ENCODE measurements at places on chromosomes 11 and 22.

- DNase-seq = peak; percentile 81
Observed at GRCh38 chr11:250740-251299, 14.0 kb downstream of the PSMD13 start.

DNA sequence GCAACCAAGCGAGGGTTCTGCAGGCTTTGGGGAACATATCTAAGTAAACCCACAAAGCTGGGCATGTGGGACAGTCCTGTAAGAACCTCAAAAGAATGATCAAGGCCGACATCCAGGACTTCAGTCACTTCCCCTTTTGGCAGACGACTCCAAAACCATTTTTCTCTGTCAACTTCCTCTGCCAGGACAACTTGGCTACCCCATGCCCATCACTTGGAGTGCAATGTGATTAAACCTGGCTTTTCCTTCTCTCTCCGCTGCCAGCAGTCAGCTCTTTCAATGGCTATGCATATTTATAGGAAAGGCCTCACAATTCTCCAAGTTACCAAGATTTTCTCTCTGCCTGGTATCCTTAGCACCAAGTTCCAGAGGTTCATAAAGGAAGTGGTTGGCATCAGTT lies 78.9 kb downstream of the C11orf58 start:
- DNase-seq = no peak

DNA sequence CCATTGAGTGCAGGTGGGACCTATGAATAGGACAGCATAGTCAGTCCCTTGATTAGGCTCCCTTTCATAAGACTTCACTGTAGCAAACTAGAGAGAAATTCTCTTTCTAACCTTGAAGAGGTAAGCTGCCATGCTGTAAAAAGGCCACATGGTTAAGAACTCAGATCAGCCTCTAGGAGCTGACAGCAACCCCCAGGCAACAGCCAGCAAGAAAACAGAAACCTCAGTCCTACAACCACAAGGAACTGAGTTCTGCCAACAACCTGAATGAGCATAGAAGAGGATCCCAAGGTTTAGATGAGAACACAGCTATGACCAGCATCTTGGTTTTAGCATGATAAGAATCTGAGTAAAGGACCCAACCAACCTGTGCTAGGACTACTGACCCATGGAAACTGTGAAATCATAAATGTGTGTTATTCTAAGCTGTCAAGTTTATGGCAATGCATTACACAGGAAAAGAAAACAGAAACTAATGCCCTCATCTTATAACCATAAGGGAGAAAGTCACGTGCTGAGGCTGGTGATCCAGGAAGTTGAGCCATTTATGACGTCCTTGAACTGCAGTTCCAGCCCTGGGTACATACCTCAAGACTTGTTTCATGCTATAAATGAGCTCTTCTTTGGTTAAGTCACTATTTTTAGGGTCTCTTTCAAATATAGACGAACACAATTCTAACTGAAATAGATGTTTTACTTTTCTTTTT lies 43.3 kb downstream of the RAB38 start:
- no peak for DNase-seq

GRCh38 chr11:62315431-62315830 lies 16.6 kb upstream of the SCGB1D4 start:
- DNase-seq = no peak

GRCh38 chr11:1827095-1827813 lies 7.5 kb upstream of the SYT8 start:
- no peak for DNase-seq

DNA sequence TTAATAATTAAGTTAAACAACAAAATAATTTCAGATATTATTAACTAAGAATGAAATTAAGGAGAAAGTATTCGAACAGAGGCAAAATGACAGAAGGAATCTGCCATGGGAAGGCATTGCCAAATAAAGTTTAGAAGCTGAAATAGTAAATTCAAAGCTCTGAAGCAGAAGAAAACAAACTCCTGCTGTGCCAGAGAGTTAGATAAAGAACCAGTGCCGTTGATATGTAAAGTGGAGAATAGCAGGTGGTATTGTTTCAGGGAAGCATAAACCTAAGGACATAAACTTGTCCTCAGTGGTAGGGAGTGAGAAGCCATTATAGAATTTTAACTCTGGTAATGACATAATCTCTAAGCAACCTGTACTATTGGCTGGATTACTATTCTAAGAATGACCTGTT lies 2.7 kb upstream of the HBG2 start:
- no peak for DNase-seq

DNA sequence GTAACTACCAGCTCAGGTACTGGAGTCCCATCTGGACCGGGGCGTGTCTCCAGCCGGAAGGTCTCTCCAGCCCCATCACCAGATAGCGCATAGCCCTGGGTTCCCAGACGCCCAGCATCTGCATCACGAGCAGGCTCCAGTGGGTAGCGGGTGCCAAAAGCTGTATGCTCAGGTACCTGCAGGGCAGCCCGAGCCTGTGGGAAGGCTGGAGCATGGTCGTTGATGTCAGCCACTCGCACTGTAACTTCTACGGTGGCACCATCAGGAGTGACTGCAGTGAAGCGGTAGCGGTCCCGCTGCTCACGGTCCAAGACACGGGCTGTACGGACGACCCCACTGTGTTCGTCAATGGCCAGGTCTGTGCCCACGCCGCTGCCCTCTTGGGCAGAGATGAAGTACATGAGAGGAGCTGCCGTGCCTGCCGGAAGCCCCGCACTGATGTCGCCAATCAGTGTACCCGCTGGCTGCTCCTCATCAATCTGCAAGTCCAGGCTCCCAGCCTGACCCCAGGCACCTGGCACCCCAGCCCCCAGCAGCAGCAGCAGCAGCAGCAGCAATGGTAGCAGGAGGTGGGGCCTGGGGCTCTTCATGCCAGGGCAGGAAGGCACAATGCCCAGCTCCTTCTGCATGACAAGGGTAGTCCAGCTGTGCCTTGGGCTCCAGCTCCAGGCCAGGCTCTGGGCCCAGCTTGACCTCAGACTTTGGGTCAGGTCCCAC lies 14.5 kb downstream of the DCHS1 start:
- DNase-seq = no peak

- DNase-seq = no peak
Observed at GRCh38 chr11:19892876-19893275, 180.2 kb downstream of the NAV2 start.

GRCh38 chr11:61686066-61686465 lies 5.9 kb downstream of the DAGLA start:
- no peak for DNase-seq

GRCh38 chr22:37279331-37280181 lies 2.8 kb upstream of the CYTH4 start:
- no peak for DNase-seq

DNA sequence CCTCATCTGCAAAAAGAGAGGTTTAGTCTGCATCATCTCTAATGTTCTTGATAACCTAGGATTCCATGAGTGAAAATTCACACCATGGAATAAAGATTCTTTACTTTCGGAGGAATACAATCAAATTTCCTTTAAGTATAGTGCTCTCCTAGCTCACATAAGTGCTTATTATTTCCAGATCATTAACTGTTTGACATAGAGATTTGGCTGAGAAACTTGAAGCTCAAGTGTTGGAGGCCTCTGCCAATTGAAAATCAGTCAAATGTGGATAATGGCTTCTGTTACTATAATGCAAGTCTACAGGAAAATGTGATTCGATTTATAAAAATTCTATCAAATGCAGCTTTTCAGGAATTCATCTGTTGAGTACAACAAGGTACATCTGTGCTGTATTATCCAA lies 144.6 kb downstream of the KIF18A start:
- no peak for DNase-seq

DNA sequence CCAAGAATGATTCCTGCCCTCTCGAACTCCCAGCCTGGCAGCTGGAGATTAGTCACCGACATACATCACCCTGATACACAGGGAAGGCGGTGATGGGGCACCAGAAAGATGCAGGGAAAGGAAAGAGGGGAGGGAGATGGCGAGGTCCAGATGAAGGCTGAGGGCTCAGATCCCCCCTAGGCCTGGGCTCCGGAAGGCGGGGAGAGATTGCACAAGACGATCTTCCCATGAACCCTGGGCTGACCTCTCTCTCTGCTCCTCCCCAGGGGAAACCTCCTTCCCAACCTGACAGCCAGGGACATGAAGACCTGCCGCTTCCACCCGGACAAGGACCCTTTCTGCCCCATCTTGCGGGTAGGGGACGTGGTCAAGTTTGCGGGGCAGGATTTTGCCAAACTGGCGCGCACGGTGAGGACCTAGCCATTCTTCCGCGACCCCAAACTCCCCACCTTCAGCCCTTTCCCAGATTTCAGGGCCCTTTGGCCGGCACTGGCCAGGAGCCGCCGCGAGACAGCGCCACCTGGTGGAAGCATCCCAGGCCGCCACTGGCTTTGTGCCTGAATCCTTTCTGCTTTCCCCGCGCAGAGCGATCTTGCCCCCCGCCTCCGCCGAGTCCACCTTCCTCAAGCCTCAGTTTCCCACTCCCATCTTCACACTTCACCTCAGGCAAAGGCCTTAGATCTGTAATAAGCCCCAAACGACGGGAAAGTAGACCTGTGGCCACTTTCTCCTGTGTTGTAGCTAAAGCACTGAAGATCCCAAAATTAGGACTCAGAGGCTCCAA lies 11.5 kb downstream of the P2RX3 start:
- DNase-seq = peak; percentile 79

DNA sequence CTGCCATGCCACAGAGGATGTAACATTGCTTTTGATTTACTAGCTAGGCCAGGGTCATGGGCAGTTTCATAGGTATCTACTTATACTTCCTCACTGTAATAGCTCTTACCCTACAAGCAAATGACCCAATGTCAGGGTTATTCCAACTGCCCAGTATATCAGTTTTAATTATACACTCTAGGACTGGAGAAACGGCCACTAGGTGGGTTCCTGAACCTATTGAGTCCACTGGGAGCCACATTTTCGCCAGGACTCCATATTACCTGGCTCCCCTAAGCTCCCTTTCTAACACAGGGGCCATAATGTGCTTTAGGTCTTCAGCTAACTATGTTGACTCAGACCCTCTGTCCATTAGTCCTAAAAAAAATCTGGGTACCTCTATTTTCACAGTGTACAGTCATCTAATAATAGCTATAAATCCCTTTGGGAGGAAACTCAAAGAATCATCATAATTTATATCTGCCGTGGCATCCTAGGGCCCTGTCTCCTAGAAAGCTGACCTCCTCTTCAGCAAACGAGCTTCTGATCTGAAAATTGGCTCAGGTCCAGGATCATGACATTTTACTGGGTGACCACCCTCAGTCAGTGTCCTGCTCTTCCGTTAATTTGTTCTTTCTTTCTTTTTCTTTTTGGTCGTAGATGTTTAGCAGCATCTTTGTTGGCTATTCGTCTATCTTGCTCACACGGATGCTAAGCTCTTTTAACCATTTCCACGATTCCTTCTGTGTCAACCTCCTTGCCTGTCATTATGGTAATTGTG lies 244.3 kb downstream of the FAM76B start:
- DNase-seq = no peak

DNA sequence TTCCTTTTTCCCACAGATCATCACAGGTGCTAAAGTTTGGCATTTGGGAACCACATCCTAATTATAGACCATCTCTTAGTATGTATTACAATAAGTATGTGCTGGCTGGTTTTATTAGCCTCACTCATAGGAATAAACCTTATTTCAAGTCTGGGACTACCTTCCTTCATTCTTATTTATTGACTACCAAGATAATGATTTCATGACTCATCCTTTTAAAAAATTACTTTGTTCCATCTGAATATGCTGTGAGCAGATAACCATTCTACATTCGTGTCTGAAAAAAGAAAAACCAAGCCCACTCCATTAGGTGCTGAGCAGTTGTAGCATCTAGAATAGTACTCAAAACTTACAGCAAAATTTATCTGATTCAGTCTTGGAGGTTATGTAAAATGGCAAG lies 12.3 kb downstream of the TNRC6B start:
- no peak for DNase-seq

GRCh38 chr11:27998552-27998951 lies 109.4 kb downstream of the KIF18A start:
- DNase-seq = no peak

GRCh38 chr22:46061501-46062231 lies 84.7 kb upstream of the WNT7B start:
- no peak for DNase-seq

GRCh38 chr11:71265559-71266092 lies 13.2 kb upstream of the SHANK2 start:
- DNase-seq = no peak

DNA sequence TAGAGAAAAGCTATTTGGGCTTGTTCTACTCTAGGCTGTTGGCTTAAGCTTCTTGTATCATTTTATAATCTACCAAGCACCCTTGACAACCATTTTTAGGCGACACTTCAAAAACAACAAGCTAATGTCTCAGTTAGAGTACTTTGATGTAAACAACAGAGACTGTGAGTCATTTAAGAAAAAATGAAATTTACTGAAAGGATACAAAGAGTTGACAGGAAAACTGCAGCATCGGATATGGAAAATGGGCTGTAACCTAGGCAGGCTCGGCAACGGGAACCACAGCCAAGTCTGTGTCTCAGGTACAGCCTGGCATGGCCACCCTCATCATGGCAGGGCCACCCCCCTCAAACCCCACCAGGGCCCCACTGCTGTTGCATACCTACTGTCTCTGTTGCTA lies 4.4 kb upstream of the RNF169 start:
- DNase-seq = no peak

GRCh38 chr11:104776501-104777170 lies 121.6 kb downstream of the CASP12 start:
- DNase-seq = no peak

DNA sequence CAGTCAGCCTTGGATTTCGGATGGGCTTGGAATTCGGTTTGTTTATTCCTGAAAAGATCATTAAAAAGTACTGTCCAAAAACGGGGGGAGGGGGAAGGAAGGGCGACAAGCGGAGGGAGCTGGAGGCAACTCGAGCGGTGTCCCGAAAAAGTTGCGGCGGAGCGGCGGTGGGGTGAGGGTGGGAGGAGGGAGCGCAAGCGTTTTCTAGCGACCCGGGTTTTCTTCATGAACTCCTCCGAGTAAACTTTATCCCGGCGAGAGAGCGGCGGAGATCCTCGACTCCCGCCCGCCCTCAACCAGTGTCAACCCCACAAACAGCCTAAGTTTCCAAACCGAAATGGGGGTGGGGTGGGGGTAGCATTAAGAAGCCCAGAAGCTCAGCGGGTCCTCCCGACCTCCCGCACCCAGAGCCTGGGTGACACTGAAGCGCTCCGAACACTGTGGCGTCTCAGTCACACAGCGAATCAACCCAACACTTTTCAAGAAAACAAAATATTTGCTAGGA lies 133.0 kb upstream of the C11orf58 start:
- DNase-seq = no peak

- no peak for DNase-seq
Observed at GRCh38 chr11:61738776-61739175, 13.7 kb upstream of the MYRF start.
